NCI-H226 (cell line): ENCODE measurements at places on chromosomes 2 and 18.

GRCh38 chr2:54665436-54665856 is 58.0 kb upstream of the EML6 start:
- DNase-seq = no peak

GRCh38 chr18:76633588-76634269 is 138.7 kb upstream of the ZNF516 start:
- DNase-seq = no peak

- peak; percentile 26 for DNase-seq
These were observed 17.8 kb downstream of the SERPINB13 start for GRCh38 chr18:63604791-63605567.

DNA sequence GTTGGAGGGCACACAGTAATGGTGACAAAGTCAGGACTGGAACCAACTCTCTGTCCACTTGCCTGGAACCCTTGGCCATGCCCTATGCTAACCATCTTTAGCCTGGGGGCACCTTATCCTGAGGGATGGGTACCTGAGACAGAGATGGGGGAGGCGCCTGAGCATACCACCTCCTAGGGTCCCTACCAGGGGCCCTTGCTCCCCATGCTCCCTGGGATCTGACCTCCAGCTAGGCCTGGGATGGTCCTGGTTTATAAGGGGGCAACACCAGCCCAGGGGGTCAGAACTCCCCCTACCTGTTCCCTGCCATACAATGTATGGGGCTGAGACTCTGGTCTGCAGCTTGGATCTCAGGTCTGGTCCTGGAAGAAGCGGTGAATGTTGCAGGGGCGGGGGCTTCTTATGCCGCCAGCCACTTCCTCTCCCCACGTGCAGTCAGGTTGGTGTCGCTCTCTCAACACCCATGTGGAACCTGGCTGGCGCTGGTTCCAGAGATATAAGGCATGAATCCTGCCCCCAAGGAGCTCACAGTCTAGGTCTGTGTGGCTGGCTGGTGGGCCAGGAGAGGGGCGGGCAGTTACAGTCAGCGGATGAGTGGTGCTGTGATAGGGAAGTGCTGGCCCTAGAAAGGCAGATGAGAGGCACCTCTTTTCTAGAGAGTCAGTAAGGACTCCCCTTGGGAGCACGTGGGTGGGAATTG is 3.8 kb upstream of the TOGARAM2 start:
- no peak for DNase-seq

GRCh38 chr18:36459203-36459602 is 161.7 kb downstream of the FHOD3 start:
- DNase-seq = no peak

DNA sequence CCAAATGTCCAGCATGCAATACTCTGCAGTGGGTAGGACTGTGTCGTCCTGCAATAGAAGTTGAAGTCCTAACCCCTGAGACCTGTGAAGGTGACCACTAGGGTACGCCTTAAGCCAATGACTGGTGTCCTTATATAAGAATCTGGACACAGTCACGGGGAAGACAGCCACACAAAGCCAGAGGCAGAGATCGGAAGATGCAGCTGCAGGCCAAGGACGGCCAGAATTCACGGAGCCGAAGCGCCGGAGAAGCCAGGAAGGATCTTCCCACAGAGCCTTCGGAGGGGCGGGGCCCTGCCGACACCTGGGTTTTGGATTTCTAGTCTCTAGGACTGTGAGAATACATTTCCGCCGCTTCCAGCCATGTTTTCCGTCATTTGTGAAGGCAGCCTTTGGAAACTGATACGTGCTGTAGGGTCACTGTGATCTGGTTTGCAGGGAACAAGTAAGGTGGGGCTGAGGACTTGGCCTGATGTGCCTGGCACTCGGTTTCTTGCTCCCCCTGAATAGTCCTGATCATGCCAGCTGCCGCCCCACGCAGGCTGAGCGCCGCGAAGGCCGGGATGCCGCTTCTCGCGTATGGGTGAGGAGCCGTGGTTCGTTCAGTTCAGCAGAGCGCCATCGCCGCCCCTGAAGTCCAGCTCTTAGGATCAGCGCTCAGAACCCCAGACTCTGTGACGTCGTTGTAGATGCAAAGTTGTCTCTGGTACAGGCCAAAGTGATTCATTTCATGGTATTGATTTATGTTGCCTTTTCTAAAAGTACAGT is 38.7 kb downstream of the PTGR3 start:
- no peak for DNase-seq

DNA sequence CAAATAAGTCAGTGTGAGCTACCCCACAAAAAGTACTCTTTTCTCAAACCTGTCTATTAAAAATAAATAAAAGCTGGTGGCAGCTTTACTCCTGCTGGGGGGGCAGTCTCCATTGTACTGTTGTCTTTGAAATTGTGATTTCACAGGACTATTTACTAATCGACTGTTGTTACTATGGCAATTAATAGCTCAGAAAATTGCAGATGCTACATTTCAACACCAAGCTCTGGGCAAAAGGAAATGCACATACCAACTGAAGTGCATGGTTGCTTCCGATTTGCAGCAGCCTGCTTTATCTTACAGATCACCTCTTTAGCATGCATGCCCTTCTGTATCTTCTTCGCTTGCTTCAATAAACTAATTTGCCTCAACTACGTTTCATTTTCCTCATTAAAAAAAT is 117.6 kb upstream of the DAPL1 start:
- no peak for DNase-seq

GRCh38 chr2:108586631-108587030 is 52.4 kb downstream of the LIMS1 start:
- DNase-seq = no peak

DNA sequence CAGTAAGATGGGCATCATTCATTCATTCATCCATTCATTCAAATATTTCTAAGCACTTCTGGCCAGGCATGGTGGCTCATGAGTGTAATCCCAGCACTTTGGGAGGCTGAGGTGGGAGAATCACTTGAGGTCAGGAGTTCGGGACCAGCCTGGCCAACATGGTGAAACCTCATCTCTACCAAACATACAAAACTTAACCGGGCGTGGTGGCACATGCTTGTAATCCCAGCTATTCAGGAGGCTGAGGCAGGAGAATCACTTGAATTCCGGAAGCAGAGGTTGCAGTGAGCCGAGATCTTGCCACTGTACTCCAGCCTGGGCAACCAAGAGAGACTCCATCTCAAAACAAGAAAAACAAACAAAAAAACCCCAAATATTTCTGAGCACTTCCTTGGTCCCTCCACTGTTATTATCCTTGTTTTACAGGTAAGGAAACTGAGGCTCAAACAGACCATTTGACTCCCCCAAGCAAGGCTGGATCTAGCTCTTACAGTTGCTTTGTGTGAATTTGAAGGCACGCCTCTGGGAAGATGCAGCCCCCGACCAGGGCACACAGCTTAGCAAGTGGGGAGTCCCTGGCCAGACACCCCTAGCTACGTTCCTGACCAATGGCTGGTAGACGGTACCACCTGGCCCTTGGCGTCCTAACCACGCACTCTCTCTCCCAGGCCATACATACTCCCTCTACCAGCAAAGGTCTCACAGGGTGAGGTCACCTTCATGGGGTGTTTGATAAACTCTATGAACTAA is 50.6 kb upstream of the ODC1 start:
- DNase-seq = no peak

DNA sequence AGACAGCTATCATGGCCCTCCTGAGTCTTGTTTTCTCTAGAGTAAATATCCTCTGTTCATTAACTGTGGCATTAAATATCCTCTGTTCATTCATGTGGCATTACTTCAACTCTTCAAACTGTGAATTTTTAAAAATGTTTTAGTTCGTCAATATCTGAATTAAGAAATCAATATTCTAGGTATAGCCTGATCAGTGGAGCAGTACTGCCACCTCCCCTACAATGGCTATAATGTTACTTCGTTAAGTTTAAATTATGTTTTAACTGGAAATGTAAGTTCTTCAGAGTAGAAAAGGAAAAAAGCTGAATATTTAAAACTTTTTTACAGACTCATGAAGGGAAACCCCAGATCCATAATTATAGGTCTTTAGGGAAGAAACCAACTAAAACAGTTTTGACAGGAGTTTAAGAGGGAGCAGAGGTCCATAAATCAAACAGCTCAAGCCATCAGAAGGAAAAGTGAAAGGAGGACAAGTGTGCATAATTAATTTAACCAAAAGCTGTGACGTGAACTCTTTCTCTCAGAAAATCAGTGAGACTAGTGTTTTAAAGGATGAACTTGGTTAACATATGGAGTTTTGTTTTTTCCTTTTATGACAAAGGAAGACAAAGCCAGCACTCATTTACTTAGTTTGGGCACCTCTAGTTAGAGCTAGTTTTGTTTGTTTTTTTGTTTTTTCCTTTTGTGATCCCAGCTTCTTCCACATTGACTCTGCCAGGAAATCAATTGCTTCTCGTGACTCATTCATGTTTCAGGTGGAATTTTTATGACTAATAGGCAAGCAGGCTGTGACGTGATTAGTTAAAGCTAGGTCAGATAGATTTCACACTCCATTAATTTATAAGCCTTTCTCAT is 44.9 kb downstream of the RBBP8 start:
- peak; percentile 74 for DNase-seq

- no peak for DNase-seq
These were observed 17.9 kb upstream of the CREB1 start for GRCh38 chr2:207511851-207512250.

GRCh38 chr2:3641841-3642421 is 16.1 kb upstream of the ALLC start:
- no peak for DNase-seq

DNA sequence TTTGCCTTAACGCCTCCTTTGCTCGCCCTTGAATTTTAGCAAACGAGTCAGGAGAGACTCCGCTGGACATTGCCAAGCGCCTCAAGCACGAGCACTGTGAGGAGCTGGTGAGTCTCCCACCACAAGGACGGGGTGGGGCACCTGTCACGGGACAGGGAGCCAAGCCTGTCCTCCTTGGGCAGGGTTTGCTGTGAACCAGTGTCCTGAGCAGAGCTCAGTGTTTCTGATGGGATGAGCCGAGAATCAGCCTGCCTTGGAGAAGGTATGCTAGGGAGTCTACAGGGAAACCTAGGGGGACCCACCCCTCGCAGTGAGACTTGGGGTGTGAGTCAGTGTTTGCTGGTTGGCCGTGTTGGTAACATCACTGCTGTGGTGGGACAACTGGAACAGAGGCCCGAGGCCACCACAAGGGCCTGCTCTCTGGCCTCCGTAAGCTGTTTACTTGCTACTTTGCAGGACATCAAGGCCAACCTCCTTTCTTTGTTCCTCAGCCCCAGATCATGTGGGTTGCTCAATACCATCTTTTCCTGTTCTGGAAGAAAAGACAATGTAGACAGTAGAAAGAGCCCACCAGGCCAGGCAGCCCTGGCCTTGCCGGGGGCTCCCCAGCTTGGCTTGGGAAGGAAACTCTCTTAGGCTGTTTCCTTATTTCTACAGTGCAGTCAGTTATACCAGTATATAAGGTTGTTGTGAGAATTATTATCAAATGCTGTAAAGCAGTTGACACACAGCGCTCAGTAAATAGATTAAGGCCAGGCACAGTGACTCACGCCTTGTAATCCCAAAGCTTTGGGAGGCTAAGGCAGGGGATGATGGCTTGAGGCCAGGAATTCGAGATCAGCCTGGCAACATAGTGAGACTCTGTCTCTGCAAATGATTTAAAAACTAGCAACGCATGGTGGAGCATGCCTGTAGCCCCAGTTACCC is 42.4 kb downstream of the ITGB1BP1 start:
- DNase-seq = peak; percentile 89

- peak; percentile 87 for DNase-seq
These were observed 68.3 kb downstream of the SPTBN1 start for GRCh38 chr2:54524226-54524991.

DNA sequence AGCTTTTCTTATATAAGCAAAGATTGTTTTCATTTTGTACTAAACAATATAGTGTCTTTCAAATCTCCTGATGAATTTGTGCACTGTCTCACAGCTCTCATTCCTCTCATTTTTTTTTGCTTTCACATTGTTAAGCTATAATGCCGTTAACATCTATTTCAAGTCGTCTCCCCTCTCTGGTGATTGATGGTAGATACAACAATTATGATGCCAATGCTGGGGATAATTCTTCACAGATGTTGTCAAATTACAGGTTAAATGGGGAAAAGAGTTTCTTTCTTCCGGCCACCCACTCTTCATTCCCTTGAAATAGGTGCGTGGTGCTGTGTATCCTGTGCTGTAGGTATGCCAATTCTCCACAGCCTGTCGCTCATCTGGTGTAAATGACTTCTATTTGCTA is 1053.7 kb upstream of the ZEB2 start:
- DNase-seq = no peak

GRCh38 chr18:74990563-74991081 is 218.3 kb downstream of the PTGR3 start:
- no peak for DNase-seq

DNA sequence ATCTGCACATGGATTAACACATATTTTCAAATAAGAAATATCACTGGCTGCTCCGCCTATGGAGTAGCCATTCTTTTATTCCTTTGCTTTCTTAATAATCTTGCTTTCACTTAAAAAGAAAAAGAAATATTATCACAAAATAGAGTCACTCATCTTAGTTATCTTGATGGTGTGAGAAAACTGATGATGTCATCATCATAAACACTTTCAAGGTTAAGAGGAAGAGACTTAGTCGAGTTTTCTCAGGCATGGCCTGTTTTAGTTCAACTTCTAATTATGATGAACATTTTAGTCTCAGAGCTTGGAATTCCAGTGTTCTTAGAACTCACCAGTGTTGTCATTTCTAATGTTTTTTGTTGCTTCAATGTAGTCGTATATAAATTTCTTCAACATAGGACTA is 506.1 kb downstream of the PTPRM start:
- DNase-seq = no peak

DNA sequence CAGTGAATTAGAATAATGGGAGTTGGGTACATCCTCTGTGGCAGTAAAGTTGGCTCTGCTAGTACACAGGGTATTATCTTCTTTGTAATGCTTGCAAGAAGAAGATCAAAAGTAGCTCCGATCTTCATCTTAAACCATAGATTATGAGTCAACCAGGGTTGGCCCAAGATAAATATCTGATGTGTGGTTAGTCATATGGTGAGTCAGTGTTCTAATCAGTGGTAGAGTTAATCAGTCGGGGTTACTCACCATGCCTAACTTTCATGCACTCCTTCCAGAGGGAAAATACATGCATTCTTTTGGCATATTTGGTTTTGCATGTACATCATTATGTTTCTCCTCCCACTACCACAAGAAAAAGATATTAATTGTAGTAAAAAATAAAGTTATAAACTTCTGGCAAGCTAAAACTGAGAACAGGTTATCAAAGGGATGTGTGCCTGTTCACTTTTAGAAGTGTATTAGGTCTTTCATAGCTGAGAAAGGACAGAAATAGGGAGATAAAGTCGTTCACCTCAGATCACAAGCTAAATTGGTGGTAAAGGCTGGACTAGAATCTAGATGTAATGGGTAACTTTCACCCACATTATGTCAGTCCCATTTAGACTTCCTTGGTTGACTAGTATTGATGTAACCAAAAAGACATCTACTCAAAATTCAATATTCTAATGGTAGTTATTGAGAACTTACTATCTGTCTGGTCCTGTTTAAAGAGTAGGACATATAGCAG is 684.4 kb downstream of the IRS1 start:
- peak; percentile 95 for DNase-seq

GRCh38 chr2:39898934-39899333 is 119.9 kb upstream of the THUMPD2 start:
- DNase-seq = peak; percentile 59

GRCh38 chr2:200515155-200515554 is 5.3 kb upstream of the KCTD18 start:
- no peak for DNase-seq
